ENCODE measurements at places on chromosomes 1 and 21. TPM values are rescaled to one million over a fixed set of nuclear protein-coding genes. Genes with fewer than 3 reads are reported as not detected.

The CFHR4 gene
- not detected for total RNA-seq

The LRRC38 gene
- not detected for total RNA-seq

The NBL1 gene
- 38.0 TPM for total RNA-seq

The CLCA1 gene
- total RNA-seq, result not detected

The DIRAS3 gene
- 0.51 TPM for total RNA-seq

The GFI1 gene
- 74.4 TPM for total RNA-seq

The NCAM2 gene
- not detected for total RNA-seq

The CPT2 gene
- total RNA-seq, result 19.6 TPM

The GBP1 gene
- 59.6 TPM for total RNA-seq

The LGR6 gene
- 0.11 TPM for total RNA-seq

The SYT11 gene
- 18.1 TPM for total RNA-seq

The ERICH3 gene
- not detected for total RNA-seq

The S100A8 gene
- total RNA-seq, result not detected

The AUNIP gene
- total RNA-seq, result 11.1 TPM

The OR2W3 gene
- not detected for total RNA-seq

The NHLH2 gene
- total RNA-seq, result not detected

The PTGFR gene
- not detected for total RNA-seq

The OR10J1 gene
- total RNA-seq, result not detected

The LPAR3 gene
- total RNA-seq, result 0.92 TPM

The TMPRSS15 gene
- total RNA-seq, result not detected

The FCRL4 gene
- not detected for total RNA-seq

The GPR52 gene
- total RNA-seq, result 0.55 TPM

The UBXN10 gene
- 0.78 TPM for total RNA-seq

The TCHH gene
- total RNA-seq, result 0.17 TPM

The PODN gene
- total RNA-seq, result not detected
